ENCODE measurements at places on chromosomes 13 and 19. TPM values are rescaled to one million over a fixed set of nuclear protein-coding genes. Genes with fewer than 3 reads are reported as not detected.

The PRR19 gene
- total RNA-seq: 1.5 TPM

The SHISA7 gene
- not detected for total RNA-seq

The GZMM gene
- not detected for total RNA-seq

The ZNF552 gene
- total RNA-seq: 6.8 TPM

The FGF22 gene
- total RNA-seq: not detected
